ENCODE measurements at places on chromosomes 12 and 14.

DNA sequence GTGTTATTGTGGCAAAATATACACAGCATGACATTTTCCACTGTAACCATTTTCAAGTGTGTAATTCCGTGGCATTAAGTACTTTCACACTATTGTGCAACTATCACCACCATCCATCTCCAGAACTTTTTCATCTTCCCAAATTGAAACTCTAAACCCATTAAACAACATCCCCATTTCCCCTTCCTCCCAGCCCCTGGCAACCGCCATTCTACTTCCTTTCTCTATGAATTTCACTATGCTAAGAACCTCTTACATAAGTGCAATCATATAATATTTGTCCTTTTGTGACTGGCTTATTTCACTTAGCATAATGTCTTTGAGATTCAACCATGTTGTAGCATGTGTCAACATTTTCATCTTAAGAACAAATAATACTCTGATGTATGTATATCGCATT is 67.8 kb upstream of the PYGL start:
- no peak for DNase-seq

DNA sequence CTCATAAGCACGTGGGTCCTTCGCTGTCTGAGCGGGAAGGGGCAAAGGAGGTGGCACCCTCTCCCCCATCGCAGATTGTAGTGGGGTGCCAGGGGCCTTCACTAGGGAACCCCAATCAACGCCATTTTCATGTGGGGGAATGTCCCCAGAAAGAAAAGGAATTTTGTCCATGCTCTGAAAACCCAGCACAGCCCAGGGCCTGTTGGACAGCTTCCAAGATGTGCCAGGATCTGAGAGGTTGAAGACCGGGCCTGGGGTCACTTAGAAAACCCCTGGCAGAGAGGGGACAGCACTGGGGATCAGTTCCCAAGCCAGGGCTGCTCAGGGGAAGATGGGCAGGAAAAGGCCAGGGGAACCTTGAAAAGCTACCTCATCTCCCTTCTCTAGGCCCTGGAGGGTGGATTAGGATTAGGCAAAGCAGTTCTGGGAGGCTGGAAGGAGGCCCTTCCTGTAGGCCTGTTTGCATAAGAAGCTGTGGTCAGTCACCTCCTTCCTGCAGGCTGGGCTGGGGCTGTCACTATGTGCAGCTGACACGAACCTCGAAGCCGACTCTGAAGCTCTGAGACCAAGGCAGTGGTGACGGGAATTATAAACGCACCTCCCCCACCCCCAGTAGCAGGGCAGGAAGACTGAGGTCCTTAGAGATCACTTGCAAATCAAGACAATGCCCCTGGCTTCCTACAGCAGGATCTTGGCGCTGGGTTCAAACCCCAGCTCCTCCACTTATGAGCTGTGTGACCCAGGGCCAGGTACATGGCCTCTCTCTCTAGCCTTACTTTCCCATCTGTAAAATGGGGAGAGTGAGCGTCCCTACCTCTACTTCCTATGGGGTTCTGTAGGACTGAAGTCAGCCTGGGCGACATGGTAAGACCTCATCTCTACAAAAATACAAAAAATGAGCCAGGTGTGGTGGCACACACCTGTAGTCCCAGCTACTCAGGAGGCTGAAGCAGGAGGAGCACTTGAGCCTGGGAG is 29.0 kb downstream of the TESC start:
- DNase-seq = no peak

GRCh38 chr14:75063491-75064204 is at the start of gene ACYP1:
Gene ACYP1, minus strand, starts transcription at chr14:75064024. Its CDS starts 471 bp downstream, at chr14:75063553.
- DNase-seq = peak; percentile 89

- no peak for DNase-seq
Measured at GRCh38 chr14:67018720-67019119, 170.5 kb upstream of the GARIN2 start.

DNA sequence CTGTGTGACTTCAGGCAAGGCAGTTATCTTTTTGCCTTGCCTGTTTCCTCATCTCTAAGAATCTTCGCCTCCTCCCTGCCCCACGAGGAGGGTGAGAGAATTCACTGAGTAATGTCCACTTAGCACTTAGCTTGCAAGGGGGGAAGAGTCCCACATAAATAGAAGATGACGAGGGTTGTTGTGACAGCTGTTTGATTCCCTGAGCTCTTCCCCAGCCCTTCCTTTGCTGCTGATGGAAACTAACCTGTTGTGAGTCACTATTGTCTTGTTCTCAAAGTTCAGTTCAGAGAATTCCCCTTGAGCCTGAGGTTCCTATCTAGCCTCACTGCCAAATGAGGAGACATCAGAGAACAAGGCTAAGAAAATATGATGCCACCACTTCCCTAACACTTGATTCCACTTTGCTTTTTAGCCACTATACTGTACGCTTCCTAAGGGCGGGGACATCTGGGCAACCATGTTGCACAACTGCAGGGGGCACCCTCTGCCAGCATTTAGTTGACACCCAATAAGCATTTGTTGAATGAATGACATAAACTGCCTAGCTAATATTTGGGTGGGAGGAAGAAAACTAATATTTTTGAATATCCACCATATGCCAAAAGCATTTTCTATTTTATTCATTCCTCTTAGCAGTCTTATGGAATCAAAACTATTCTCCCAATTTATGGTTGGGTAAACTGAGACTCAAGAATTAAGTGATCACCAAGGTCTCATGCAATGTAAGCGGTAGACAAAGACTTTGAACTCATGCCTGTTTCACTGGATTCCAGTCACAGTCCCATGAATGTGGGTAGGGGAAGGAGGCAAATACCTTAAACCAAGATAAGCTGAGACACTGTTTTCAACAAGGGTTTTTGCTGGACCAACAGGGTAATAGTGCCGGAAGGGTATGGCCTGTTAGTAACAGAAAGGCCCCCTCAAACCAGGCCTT is 77.6 kb downstream of the ZFP36L1 start:
- DNase-seq = no peak

DNA sequence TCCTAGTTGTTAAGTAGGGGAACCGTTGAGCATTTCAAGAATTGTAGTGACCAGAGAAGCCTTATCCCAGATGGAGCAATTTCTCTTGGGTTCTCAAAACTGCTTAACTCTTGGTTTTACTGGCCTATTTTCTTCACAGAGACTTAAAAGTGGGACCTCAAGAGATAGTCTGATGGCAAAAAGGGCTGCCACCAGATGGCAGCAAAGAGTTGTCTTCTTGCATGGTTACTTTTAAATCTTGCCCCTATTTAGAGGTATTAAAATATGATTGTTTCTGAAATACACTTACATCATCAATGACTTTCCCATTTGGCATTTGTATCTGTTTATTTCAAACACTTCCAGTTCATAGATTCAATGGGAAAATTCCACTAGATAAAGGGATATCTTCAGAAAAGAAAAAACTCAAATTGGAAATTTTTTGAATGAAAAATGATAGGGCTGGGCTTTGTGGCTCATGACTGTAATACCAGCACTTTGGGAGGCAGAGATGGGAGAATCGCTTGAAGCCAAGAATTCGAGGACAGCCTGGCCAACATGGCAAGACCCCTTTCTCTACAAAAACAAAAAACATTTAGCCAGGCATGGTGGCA is 69.9 kb upstream of the CNTN1 start:
- DNase-seq = peak; percentile 5

GRCh38 chr12:25422241-25422640 is 130.8 kb downstream of the LMNTD1 start:
- no peak for DNase-seq

DNA sequence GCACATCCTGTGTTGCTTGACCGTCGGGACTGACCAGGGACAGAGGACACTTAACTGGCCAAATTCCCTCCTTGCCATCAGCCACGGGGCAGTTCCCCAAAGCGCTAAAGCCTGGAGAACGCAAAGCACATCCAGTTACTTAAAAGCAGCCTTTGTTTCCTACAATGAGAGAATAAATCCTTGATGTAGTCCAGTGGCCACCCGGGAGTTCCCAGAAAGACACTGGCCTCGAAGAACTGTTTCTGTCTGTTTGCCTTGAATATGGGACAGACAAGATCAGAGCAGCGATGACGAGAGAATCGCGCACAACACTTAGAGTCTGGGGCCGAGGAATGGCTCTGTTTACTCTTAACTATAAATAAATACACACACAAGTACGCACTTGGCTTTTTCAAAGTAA is 102.2 kb downstream of the TNFAIP2 start:
- DNase-seq = no peak

GRCh38 chr14:52922656-52923055 is 28.2 kb downstream of the FERMT2 start:
- DNase-seq = no peak

- no peak for DNase-seq
Measured at GRCh38 chr14:79924551-79924950, 286.8 kb downstream of the DIO2 start.

- DNase-seq = no peak
Measured at GRCh38 chr14:106549064-106549463, 1022.7 kb downstream of the TMEM121 start.

DNA sequence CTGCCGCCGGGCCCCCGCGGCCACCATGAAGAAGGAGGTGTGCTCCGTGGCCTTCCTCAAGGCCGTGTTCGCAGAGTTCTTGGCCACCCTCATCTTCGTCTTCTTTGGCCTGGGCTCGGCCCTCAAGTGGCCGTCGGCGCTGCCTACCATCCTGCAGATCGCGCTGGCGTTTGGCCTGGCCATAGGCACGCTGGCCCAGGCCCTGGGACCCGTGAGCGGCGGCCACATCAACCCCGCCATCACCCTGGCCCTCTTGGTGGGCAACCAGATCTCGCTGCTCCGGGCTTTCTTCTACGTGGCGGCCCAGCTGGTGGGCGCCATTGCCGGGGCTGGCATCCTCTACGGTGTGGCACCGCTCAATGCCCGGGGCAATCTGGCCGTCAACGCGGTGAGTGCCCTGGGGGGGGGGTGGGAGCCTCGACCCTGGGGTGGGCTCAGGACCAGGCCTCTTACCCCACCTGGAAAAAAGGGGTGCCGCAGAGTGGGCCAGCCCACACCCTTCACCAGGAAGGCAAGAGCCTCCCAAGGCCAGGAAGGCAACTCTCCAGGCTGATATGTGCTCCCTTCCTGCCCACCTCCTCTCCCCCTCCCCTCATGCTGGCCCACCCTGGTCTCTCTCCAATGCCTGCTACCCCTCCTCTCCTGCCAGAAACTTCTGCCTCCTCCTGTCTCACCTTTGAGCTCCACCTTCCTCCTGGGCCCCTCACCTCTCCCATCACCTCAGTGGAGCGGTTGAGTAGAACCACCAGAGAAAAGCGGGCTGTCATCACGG is 507 bp downstream of the AQP5 start:
- no peak for DNase-seq

GRCh38 chr14:22319526-22320361 is 269.3 kb downstream of the DAD1 start:
- no peak for DNase-seq

DNA sequence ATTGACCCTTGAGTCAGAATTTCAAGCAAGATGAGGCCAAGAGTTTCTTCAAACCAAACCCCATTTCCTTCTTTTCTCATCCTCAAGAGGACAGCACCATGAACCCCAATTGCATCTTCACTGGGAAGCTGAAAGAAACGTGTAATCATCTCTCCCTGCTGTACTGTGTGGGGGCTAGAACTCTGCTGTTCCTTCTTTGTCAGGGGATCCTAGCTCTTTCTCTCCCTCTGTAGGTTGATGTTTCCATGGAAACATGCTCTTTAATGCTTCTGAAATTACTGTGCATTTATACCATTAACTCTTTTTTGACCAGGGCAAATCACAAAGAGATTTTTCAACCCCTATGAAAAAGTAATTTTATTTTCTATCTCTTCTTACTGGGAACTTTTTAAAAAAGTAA is 295.1 kb downstream of the GRIN2B start:
- DNase-seq = no peak

DNA sequence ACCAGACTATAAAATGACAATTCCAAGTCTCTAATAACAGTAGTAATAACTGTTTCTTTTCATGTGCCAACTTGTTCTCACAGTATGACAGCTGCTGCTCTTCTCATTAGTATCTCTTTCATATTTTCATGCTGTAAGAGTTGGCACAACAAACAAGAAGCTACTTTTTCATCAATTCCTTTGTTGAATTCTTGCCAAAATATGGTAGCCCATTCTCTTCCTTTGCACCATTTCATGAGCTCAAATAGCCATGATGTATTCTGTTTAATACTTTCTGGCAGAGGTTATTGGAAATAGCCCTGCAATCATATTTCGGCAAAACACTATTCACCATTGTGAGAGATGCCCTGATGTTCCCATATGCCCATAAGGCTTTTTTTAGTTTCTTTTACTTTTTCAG is 1100.7 kb downstream of the TRHDE start:
- no peak for DNase-seq

Measured in activated CD4-positive, alpha-beta T cell treated with anti-CD3 and anti-CD28 coated beads, Interleukin-2, amount 50 U/mL, for 24 hours (primary cell).